ENCODE measurements at places on chromosomes 6 and 20. TPM values are rescaled to one million over a fixed set of nuclear protein-coding genes. Genes with fewer than 3 reads are reported as not detected.

DNA sequence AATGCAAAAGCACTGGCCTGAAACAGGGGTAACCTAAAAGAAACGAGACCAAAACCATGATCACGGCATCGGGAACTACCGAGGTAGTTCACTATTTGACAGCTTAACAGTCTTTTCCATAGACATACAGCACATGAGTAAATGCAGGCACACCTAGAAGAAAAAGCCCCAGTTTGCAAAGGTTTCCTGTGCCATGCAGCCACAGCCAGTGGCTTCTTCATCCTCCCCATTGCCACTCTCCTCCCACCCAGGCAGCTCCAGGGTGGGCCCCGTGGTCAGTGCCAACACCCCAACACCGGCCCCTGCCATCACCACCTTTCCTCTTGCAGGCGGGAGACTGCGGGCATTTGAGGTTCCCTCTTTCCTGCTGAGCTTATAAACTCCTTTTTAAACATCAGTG, 115.4 kb downstream of the SLC23A2 start:
- DNase-seq = no peak

- no peak for DNase-seq
Measured at GRCh38 chr6:108958900-108959770, 110.9 kb downstream of the ARMC2 start.

DNA sequence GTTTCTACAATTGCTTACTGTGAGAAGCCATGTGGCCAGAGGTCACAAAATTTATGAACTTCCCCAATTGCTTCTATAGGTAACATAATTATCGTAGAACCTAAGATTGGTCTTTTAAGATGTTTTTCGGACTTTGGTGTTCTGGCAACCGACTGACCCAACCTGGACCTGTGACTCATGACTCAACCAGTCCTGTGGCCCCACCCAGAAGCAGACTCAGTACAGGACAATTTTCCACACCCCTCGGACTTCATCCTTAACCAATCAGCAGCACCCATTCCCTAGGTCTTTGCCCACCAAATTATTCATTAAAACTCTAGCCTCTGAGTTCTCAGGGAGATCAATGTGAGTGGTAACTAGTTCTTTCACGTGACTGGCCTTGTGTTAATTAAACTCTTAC, 26.4 kb upstream of the AKAP12 start:
- no peak for DNase-seq

DNA sequence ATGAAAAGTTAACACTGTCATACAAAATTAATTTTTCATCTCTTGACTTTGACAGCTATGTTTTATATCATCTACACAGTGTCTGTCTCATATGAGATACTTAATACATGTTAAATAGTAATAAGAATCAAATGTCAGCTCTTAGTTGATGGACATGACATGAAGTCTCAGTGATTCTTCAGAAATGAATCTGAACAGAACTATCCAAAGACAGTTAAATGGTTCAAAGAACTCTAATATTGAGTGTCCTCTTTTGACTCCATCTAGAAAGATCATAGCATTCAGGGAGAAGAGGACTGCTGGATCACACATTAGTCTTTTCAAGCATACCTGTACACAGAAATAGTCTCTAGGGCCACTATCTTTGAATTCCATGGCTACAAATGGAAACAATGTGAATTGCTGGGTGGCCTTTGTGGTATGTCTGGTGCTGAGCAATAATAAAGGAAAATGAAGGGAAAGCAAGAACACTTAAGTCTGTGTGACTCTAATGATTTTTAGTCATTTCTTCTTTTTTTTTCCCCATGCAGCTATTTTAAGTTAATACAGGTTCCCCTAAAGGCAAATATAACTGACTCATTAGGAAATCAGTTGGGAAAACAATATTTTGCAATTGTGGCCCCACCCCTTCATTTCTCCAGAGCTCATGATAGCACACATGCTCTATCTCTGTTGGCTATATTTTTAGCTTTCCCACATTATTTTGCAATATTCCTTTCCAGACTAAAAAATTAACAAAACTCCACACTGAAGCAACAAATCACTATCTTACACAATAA, 367.5 kb downstream of the GRIK2 start:
- no peak for DNase-seq

- no peak for DNase-seq
Measured at GRCh38 chr20:2804041-2804828, 3.8 kb upstream of the CPXM1 start.

The CRISP3 gene
- total RNA-seq = not detected

The DNMT3B gene
- 0.26 TPM for total RNA-seq

The FAM83B gene
- 0.29 TPM for total RNA-seq

The DOK5 gene
- total RNA-seq = not detected
